Karpas-422 (cell line): ENCODE measurements at places on chromosomes 2 and 18. TPM values are rescaled to one million over a fixed set of nuclear protein-coding genes. Genes with fewer than 3 reads are reported as not detected.
A peak's percentile ranks its signal among the peaks of the same experiment; 100 is the strongest.

Gene C1QL2
- total RNA-seq, result not detected in 2 replicates

GRCh38 chr2:26642429-26642828 is 1.3 kb upstream of the CIB4 start:
- DNase-seq, result no peak
- no peak overlapping the region for H3K4me3 ChIP-seq
- H3K36me3 ChIP-seq, result no peaks in the 10 kb centered on the region
- H3K4me1 ChIP-seq, result no peaks in the 10 kb centered on the region
- H3K27me3 ChIP-seq, result no peaks in the 10 kb centered on the region
- no peak overlapping the region for H3K27ac ChIP-seq

Gene FIGN
- not detected in 2 replicates for total RNA-seq

- no peaks in the 10 kb centered on the region for H3K4me1 ChIP-seq
- no peak overlapping the region for H3K4me3 ChIP-seq
- H3K27ac ChIP-seq, result no peak overlapping the region
- no peak for DNase-seq
Measured at GRCh38 chr2:16228951-16229350, 288.6 kb downstream of the MYCN start.

DNA sequence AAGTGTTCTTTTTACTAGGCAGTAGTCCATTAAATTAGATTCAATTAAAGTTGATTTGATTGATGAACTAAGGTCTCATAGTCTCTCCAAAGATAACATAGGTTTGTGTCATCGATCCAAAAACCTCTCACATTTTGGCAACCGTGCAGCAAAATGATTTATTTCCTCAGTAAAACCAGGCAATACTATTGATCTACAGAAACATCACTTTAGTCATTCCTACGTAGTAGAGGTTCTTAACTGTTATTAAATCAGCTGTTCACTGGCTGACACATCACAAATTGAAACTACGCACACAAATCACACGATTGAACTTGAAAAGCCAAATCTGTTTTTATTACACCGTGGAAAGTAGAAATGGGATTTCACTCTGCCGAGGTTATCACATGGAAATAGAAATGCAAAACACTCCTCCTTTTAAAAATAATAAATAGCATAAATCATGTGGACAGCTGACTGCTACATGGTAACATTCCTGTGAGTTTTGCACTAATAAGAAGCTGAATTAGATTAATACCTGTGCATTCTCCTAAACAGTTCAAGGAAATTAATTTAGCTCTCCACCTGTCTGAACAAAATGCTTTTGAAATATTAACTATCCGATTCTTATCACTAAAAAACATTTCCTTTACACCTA is 262.5 kb downstream of the CDH20 start:
- H3K27ac ChIP-seq, result no peak overlapping the region
- no peaks in the 10 kb centered on the region for H3K27me3 ChIP-seq
- DNase-seq, result no peak
- no peak overlapping the region for H3K4me3 ChIP-seq

Gene ACTR1B
- total RNA-seq, result 32.1 and 65.3 TPM in 2 replicates

Gene TACR1
- total RNA-seq, result not detected in 2 replicates

DNA sequence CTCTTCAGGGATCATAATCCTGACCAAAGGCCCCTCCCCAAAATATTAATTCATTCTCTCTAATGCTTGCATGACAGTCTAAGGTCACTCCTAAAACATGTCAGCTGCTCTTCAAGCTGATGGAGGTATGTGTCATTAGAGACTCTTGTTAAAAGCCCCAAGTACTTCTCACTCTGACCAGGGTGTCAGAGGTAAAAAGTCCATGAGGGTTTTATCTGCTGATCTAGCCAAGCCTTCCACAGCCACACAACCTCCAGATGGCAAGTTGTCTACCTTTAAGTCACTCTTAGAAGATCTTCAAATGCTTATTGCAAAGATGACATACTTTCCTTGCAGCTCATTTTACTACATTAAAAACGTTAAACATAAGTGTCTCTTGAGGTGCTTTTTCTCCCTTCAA is 83.6 kb upstream of the ETAA1 start:
- H3K4me1 ChIP-seq, result no peaks in the 10 kb centered on the region
- no peaks in the 10 kb centered on the region for H3K27me3 ChIP-seq
- no peak overlapping the region for H3K27ac ChIP-seq
- no peaks in the 10 kb centered on the region for H3K36me3 ChIP-seq
- no peak for DNase-seq

Gene UNC80
- total RNA-seq, result 0.04 and 0.11 TPM in 2 replicates

DNA sequence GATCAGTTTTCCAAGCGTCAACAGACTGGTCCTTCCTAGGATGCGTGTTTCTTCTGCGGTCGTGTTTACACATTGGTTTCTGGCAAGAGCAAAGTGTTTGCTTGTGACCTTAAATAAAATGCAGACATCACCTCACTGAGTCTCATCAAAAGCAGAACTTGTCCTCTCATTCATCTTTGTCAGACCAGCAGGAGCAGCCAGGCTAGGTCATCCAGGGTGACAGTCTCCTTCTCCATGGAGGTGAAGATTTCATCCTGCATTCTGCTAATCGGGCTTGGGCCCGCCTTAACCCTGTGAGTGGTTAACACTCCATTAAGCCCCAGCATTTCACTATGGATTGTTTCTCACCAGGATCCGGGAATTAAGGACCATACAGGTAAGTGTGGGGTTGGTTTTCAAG is 64.2 kb upstream of the PID1 start:
- H3K4me1 ChIP-seq, result peaks cover 55% of the 10 kb centered on the region
- H3K36me3 ChIP-seq, result no peaks in the 10 kb centered on the region
- no peak overlapping the region for H3K4me3 ChIP-seq
- no peaks in the 10 kb centered on the region for H3K27me3 ChIP-seq
- H3K27ac ChIP-seq, result no peak overlapping the region

Gene MC2R
- total RNA-seq, result not detected in 2 replicates

- no peak for DNase-seq
- H3K4me3 ChIP-seq, result no peak overlapping the region
- H3K4me1 ChIP-seq, result no peaks in the 10 kb centered on the region
- no peaks in the 10 kb centered on the region for H3K27me3 ChIP-seq
Measured at GRCh38 chr2:58137856-58138255, 91.2 kb downstream of the VRK2 start.

Gene OSR1
- not detected in 2 replicates for total RNA-seq

GRCh38 chr2:222993920-222994650 is 57.9 kb upstream of the KCNE4 start:
- no peaks in the 10 kb centered on the region for H3K36me3 ChIP-seq
- H3K27me3 ChIP-seq, result no peaks in the 10 kb centered on the region
- H3K4me3 ChIP-seq, result no peak overlapping the region
- H3K4me1 ChIP-seq, result no peaks in the 10 kb centered on the region
- no peak overlapping the region for H3K27ac ChIP-seq
- DNase-seq, result no peak

- no peak overlapping the region for H3K4me3 ChIP-seq
- no peak overlapping the region for H3K27ac ChIP-seq
- peak; percentile 59 for DNase-seq
- no peaks in the 10 kb centered on the region for H3K36me3 ChIP-seq
- no peaks in the 10 kb centered on the region for H3K4me1 ChIP-seq
Measured at GRCh38 chr2:224849264-224849663, 133.1 kb upstream of the CCDC195 start.

- no peak within 1 kb of the TSS for H3K27ac ChIP-seq
- H3K4me1 ChIP-seq, result peaks cover 9% of the 10 kb centered on the region
- no peaks in the 10 kb centered on the region for H3K27me3 ChIP-seq
- H3K4me3 ChIP-seq, result peak within 1 kb of the TSS; percentile 81
Measured at GRCh38 chr2:240435457-240435947, at the start of gene GPC1. GPC1 (plus strand) TSS chr2:240435663; CDS start chr2:240435919, 256 bp downstream.

GRCh38 chr2:144936442-144936841 is 416.5 kb upstream of the ZEB2 start:
- DNase-seq, result no peak
- no peak overlapping the region for H3K27ac ChIP-seq
- H3K4me3 ChIP-seq, result no peak overlapping the region
- no peaks in the 10 kb centered on the region for H3K36me3 ChIP-seq

DNA sequence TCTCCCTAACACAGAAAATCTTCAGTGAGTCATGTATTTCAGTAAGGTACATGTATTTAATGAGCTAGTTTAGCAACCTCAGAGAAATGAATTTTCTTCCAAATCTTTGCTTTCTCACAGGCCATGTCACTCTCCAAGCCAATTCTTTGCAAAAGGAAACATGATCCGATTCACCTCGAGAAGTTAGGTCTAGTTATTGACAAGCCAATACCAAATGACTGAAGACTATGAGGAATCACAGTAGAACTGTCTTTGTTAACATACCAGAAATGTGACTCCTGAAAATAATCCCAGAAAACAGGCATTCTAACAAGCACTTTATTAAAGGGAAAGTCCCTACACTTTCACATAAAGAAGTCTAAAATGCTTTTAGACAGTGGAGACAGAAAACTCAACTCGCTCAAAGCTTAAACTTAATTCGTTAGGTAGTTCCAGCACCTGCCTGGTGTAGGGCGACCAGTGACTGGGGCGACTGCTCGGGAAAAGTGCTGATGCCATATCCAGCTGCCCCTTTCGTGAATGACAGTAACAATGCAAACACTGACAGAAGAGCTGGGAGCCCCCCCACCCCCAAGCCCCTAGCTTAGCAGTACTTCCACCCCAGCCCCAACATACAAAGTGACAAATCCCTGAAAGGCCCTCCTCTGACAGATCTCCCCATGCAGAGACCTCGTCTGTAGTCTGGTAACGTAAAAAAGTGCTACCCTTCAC is 1.8 kb downstream of the MEMO1 start:
- peak overlapping the region; percentile 75 for H3K27ac ChIP-seq
- H3K27me3 ChIP-seq, result no peaks in the 10 kb centered on the region
- H3K4me1 ChIP-seq, result peaks cover 33% of the 10 kb centered on the region
- peaks cover 11% of the 10 kb centered on the region; the same call in 1 of the 2 replicates for H3K36me3 ChIP-seq

Gene CD226
- 5.1 and 6.4 TPM in 2 replicates for total RNA-seq

GRCh38 chr2:98160554-98160953 is 73.6 kb downstream of the VWA3B start:
- no peaks in the 10 kb centered on the region for H3K36me3 ChIP-seq
- no peak for DNase-seq
- no peaks in the 10 kb centered on the region for H3K27me3 ChIP-seq
- H3K4me1 ChIP-seq, result no peaks in the 10 kb centered on the region
- no peak overlapping the region for H3K27ac ChIP-seq

- H3K4me3 ChIP-seq, result no peak overlapping the region
- no peaks in the 10 kb centered on the region for H3K27me3 ChIP-seq
- H3K4me1 ChIP-seq, result peaks cover 16% of the 10 kb centered on the region
Measured at GRCh38 chr2:176129813-176130146, 275 bp downstream of the HOXD8 start.

DNA sequence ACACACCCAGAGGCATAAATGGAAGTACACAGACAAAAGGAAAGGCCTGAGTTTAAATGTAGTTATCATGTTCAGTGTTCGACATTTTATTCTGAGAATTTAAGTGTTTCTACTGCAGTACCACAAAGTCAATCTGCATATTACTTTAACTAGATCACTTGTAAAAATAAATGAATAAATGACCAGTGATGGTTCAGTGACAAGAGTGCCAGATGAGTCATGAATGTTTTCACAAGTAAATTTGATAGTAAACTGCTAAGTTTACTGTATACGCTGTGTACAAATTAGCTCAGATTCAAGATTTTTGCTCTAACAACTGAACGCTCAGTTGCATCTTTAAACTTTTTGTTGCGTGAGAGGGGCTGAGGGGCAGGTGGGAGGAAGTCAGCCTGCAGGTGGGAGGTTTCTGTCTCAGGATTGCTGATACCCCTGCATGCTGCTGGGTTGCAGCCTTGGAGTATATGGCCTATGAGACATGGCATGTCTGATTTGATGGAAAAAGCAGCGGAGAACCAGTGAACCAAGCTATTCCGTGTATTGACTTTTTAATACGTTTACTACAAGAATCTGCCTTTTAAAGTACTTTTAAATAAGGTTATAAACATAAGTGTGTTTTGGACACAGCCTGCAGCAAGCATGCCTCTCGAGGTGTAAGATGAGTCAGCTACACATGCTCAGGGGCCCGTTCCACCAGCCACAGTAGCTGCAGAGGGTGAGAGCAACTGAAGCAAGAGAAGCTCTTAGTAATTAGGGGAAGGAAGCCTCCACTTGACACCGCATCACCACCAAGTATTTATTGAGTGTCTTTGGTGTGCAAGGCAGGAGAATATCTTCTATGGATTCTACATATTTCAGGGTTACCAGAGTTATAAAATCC is 245.1 kb downstream of the NEDD4L start:
- no peak overlapping the region for H3K4me3 ChIP-seq
- no peaks in the 10 kb centered on the region for H3K36me3 ChIP-seq
- H3K27me3 ChIP-seq, result no peaks in the 10 kb centered on the region
- H3K27ac ChIP-seq, result no peak overlapping the region

- peak overlapping the region; percentile 99 for H3K27ac ChIP-seq
- H3K27me3 ChIP-seq, result no peaks in the 10 kb centered on the region
- H3K4me3 ChIP-seq, result peak overlapping the region; percentile 72
- peaks cover 60% of the 10 kb centered on the region for H3K4me1 ChIP-seq
Measured at GRCh38 chr2:6771634-6772611, 93.8 kb downstream of the CMPK2 start.

GRCh38 chr18:14928396-14928795 is 180.4 kb downstream of the ANKRD30B start:
- no peak for DNase-seq
- no peaks in the 10 kb centered on the region for H3K36me3 ChIP-seq
- H3K27ac ChIP-seq, result no peak overlapping the region
- H3K4me1 ChIP-seq, result no peaks in the 10 kb centered on the region
- no peak overlapping the region for H3K4me3 ChIP-seq
